ENCODE measurements at places on chromosomes 3 and 15.

DNA sequence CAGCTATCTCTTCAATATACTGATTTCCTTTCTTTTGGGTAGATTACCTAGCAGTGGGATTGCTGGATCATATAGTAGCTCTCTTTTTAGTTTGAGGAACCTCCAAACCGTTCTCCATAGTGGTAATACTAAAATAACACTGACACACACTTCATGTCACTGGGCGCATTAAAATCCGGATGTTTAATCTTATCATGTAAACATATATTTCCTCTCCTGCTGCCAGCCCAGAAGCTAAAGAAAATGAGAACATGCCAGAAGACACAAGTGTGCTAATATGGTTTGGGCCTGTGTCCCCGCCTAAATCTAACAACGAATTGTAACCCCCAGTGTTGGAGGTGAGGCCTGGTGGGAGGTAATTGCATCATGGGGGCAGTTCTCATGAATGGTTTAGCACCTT is 23.6 kb upstream of the KCNMB2 start:
- no peak for DNase-seq

GRCh38 chr3:182671942-182672341 is 121.4 kb upstream of the ATP11B start:
- DNase-seq, result no peak

- DNase-seq, result no peak
Observed at GRCh38 chr3:1609416-1609815, 489.2 kb upstream of the CNTN4 start.

GRCh38 chr3:178474526-178474925 is 61.7 kb upstream of the KCNMB2 start:
- no peak for DNase-seq

DNA sequence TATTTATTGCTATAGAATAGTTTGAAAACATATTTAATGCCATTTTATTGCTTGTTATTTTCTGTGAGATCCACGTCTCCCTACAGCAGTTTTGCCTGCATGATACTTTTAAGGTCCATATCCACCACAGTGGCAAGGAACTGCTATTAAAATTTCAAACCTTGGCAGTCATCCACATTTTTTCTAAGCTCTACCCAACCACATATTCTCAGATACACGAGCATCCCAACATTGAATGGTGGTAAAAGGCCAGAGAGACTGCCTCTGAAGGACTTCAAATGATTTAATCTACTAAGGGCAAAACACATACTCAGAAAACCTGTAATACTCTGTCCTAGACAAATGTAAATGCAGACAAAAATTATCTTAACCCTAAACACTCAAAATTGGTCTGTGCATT is 173.1 kb downstream of the ERC2 start:
- no peak for DNase-seq

GRCh38 chr3:100708644-100708988 is 678 bp upstream of the TFG start:
- DNase-seq, result no peak

GRCh38 chr15:69760890-69761568 is 308.4 kb downstream of the RPLP1 start:
- peak; percentile 87 for DNase-seq

- DNase-seq, result no peak
Observed at GRCh38 chr3:18843983-18844382, 304.3 kb upstream of the KCNH8 start.

- DNase-seq, result no peak
Observed at GRCh38 chr3:114623420-114624046, 329.7 kb downstream of the TIGIT start.

DNA sequence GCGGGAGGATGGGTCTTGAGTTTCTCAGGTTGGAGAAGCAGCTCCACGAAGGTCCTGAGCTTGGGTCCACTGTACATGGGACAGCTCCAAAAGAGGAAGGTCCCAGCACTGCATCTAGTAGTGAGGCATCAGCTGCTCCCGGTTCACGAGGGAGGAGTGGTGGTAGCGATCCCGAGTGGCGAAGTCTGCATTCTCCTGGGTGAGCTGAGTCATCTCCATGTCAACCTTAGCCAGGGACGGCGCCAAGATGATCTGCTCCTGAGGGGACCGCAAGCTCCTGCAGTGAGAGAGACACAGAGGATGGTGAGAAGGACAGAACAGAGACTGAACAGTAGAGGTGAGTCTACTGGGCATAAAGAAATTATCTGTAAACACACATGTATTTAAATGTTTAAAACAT is 28.0 kb upstream of the HEG1 start:
- no peak for DNase-seq

DNA sequence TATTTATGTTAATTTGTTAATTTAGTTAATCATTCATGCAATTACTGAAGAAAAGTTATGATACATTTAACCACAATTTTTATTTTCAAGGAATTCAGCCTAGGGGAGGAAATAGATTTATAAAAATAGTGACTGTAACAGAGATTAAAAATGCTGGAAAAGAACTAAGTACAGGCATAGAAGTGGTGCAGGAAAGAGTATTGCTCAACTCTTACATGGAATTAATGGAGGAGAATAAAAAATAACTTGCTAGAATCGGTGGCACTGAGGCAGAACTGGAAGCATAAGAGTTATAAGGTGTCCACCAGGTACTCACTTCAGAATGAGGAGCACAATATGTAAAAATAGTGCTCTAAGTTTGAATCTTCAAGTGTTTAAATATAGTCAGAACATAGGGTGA is 13.5 kb upstream of the OR5AC2 start:
- no peak for DNase-seq

GRCh38 chr3:42067326-42067725 is 23.8 kb upstream of the TRAK1 start:
- DNase-seq, result no peak

- no peak for DNase-seq
Observed at GRCh38 chr3:77247817-77248216, 207.9 kb downstream of the ROBO2 start.

GRCh38 chr3:9023226-9023590 is 59.9 kb upstream of the RAD18 start:
- no peak for DNase-seq

DNA sequence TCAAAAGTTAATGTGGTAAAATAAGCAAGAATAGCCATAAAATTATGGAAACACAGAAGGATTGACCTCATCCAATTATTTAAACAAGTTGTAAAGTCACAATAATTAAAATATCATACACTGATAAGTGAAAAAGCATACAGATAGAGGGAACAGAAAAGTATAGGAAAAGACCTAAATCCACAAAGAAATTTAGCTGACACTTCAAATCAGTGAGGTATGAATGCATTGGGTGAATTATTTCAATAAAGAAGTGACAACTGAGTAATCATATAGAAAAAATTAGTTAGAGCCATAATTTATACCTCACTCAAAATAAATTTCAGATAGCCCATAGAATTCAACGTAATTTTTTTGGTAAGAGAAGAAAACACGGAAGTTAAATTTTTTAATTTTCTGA is 25.1 kb downstream of the TFDP2 start:
- DNase-seq, result no peak

DNA sequence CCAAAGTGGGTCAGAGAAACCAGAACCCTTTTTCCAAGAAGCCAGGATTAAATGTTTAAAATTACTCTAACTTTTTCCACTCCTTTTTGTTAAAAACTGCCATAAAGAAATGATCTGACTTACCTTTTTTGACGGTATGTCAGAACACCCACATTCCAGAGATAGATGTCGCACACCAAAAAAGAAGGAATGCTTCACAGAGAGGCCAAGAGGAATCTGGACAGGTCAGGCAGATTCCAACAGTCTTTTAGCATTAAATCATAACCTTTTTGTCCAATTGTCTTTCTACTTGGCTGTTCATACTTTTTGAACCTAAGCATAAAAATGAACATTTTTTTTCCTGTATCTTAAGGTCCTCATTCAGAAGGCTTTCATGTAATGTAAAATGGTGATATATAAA is 846.9 kb downstream of the NSUN3 start:
- no peak for DNase-seq

- DNase-seq, result no peak
Observed at GRCh38 chr3:169454823-169455222, 208.7 kb downstream of the MECOM start.

- no peak for DNase-seq
Observed at GRCh38 chr3:72196377-72196929, 411.5 kb upstream of the PROK2 start.

All from activated naive CD4-positive, alpha-beta T cell treated with anti-CD3 and anti-CD28 coated beads, Interleukin-2, amount 10 ng/mL, durations not matched to agents 7 days and 5 days (primary cell).